RKO (cell line): ENCODE measurements at places on chromosomes 2 and 18.

DNA sequence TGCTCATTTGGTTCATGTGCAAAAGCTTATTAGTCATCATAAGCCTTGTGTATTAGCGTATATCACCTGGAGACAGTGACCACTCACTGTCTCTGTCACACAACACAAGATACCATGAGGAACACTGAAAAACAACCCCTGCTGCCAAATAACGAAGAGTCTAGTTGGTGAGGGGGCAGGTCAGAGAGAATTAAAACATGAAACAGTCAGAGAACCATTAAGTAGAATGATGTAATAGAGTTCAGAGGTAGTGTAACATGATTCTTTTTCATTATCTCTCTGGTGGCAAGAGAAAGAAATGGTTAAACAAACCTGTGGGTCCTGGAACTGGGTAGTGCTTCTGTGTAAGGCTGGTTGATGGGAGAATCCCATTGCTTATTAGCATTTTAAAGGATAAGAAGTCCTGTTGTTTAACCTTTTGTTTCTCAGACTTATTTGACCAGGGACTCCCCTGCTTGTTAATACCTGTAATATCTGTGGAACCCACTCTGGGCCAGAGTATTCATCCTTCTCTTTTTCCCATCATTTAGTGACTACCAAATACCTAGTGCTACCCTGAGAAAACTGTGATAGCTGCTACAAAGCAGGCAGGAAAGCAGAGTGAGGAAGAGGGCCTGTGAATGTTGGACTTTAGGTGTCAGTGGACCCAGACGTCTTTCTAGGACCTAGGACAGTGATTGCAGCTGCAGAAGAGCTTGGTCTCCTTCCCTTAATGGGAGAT lies 38.0 kb downstream of the PTRHD1 start:
- DNase-seq, result peak; percentile 46

DNA sequence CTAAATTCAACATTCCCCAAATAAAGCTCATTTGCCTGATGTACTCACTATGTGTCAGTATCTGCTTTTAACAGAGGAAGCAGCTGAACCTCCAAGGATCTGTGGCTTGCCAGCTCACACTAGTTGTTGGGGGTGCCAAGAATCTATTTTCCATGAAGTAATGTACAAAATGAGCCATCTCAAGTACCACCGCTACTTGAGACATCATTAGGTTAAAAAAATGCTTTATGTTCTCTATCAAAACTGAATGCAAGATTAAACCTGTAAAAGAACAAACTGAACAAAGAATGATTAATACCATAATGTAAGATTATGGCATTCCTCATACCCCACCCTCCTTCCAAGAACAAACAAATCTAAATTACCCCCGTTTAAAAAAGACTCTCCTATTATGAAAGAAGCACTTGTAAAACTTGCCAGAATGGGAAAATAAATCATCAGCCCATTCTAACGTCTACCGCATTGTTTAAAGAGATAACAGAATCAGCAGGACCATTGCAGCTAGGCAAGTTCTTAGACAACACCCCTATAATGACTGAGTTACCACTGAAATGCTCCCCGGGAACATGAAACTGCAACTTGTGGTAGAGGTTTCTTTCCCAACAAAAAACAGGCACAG lies 471.6 kb downstream of the DLGAP1 start:
- DNase-seq, result peak; percentile 31

DNA sequence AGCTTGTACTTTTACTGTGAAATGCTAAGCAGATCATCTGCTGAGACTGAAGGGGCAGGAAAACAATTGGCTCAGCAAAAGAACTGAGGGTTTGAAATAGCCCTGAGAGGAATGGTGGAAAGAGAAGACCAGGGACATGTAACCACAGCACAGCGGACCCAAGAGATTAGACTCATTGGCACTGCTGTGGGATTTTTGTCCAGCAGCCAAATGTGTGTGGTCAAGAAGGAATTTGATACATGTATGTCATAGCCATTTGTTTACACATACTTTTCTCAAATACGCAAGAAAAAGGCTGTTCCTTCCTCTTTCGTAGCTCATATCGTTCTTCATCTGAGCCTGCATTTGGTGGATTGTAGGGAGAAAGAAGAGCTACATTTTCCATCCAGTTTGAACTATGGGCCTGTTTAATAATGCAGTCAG lies 73.8 kb downstream of the TRABD2A start:
- no peak for DNase-seq

DNA sequence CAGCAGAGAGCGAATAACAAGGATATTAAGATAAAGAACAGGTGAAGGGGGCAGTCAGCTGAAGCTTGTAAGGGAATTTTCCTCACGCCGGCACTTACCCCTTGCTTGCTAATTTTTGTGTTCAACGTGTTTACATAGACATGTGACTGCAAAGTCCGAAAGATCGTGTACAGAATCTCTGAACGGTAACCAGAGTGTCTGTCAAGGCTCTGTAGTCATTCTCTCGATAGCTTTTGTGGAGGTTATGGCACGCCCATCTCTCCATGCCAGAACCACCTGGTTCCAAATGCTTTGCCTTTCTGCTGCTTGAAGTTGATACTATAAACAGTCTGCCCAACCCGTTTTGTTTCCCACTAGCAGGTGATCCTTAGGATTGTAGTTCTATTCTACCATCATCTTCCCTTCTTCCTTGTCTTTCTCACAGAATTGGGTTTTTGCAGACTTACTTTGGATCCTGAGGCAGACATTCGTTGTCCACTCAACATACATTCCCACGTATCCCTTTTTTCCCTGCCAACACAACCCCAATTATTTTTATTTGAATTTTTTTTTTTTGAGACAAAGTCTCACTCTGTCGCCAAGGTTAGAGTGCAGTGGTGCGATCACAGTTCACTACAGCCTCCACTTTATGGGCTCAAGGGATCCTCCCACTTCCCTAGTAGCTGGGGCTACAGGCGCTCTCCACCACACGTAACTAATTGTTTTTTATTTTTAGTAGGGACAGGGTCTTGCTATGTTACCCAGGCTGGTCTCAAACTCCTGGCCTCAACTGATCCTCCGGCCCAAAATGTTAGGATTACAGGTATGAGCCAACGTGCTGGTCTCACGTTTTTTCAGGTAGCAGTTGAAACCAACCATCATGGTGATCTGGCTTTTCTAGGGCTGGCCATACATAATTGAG lies 1.3 kb upstream of the USP34 start:
- peak; percentile 62 for DNase-seq

DNA sequence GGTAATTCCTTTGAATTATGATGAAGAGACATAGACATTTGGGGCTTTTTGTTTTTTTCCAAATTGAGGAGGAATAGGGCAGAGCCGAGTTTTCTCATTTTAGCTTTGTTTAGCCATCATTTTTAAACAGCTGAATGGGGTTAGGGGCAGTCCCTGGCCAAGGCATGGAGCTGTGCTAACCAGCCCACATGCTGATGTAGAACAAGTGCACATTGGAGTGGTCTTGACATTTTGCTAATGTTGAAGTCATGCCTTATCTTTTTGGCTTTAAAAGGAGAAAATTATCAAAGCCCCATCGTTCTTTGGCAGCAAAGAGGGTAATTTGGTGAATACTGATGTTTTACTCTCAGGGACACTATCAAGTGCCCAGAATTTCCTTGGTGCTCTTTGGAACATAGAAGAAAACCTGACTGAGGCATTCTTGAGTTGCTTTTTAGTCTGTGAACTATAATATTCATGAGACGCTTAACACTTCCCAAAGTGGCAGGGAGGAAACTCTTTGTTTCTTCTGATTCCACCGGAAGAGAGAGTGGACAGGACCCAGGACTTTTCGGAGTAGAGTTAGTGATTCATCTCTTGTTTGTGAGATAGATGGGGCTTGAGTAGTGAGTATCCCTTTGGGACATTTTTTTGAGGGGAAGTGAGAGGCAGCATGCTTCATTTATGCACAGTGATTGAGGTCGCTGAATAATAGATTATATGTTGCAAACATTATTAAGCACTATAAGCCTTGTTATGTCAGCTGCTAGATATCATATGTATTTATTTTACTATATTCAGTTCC lies 45.0 kb downstream of the MTA3 start:
- DNase-seq, result no peak

DNA sequence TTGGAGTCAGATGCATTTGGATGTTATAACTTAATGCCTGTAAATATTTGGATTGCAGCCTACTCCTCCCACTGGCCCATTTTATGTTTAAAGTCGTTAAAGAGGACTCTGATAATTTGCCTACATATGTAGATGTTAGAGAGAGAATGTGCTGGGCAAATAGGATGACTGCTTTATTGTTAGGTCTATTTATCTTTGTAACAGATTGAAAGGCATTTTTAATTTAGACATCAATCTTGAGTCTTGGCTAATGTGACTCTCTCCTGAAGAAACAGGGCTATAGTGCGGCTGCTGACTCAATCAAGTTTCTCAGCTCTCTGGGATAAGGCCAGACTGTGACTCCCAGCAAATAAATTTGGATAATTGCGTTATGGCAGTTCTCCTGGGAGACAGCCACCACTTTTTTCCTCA lies 1101.4 kb downstream of the CBLN2 start:
- peak; percentile 8 for DNase-seq

- DNase-seq, result no peak
Observed at GRCh38 chr18:23684515-23685197, 4.6 kb upstream of the LAMA3 start.

GRCh38 chr2:167544602-167545001 lies 656.3 kb downstream of the XIRP2 start:
- no peak for DNase-seq
